ENCODE measurements at places on chromosomes 1 and 21.

DNA sequence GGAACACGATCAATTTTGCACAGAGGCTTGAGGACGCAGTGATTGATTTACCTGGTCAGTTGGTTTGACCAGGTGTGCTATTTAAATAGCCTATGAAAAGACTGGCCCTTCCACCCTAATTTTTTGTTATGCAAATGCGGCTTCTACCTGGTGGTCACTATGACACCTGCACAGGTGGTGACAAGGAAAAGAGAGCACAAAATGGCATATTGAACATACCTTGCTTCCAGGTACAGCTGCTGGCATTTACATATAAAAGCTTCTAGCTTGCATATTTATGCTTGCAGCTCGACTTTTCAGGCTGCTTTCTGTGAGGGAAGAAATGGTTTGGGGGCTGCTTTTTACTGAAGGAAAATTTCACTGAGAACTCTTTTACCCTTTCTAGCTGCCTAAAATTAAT lies 15.3 kb upstream of the FMO4 start:
- no peak for DNase-seq

DNA sequence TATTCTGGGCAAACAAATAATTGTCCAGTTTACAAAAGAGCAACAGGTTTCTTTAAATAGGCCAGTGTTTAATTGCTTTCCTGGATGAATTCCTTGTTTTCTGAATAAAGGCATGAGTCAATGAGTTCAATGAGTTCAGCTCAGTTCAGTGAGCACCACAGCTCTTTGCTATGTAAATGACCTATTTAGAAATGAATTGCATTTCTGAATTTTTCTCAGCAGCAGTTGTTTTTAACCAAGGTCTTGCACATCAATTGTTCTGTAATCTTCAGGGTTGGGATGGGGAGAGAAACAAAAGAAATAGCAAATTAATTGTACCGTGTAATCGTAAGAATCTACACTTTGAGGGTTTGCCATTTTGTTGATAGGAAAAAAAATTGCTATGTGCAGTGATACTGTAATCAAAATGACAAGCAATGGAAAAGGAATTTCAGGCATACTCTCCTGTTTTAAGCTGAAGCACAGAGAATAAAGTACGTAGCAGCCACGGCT lies 45.7 kb downstream of the MIS18A start:
- no peak for DNase-seq

- DNase-seq: no peak
Observed at GRCh38 chr1:5728663-5729355, 263.4 kb downstream of the NPHP4 start.

GRCh38 chr1:30735668-30736498 lies 12.5 kb upstream of the MATN1 start:
- DNase-seq: no peak

DNA sequence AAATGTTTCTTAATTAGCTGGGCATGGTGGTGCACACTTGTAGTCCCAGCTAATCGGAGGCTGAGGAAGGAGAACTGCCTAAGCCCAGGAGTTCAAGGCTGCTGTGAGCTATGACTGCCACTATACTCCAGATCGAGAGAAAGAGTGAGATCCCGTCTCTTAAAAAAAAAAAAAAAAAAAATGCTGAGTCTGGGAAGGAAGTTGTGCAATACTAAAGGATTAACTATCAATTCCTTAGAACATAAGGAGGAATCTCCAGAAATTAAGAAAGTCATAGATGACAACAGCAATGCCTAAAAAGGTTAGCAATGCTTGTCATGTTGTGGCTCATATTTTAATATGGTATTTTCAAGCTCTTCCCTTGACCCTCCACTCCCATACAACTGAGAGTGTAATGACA lies 5.3 kb downstream of the LUZP1 start:
- DNase-seq: no peak
